ENCODE measurements at places on chromosomes 2 and 18.
A peak's percentile ranks its signal among the peaks of the same experiment; 100 is the strongest.

DNA sequence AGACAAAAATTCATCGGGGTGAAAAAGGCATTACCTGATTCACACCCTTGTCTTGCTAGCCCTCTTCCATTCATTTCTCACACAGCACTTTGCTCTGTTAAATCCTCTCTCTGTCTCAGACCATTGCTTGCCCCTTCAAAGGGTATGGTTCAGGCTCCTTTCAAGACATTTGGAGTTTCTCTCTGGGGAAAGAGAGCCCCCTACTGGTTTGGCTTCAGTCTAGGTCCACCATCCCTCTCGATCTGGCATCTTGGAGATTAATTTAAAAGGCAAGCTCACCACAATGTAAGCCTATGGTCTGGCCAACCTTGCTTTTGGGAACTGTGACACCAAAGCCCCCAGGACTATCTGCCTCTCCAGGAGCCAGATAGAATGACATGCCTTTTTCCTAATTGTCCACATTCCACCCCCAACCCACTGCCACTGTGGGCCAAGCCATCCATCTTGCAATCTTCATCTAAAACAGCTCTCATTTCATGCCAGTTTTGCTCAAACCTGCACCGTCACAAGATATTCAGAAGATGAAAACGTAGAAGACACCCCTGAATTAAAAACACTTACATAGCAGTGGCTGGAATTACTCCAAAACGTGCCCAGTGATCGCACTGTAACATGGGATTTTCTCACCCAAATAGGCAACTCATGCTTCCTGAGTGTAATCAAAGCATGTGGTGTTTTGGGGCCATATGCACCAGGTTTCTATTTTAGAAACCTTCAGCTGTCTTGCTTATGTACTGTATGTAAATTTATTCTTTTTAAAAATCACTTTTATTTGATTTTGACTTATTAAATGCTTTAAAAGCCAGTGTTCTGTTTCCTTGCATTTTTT, 93.9 kb downstream of the FARSB start:
- peak; percentile 3 for DNase-seq

DNA sequence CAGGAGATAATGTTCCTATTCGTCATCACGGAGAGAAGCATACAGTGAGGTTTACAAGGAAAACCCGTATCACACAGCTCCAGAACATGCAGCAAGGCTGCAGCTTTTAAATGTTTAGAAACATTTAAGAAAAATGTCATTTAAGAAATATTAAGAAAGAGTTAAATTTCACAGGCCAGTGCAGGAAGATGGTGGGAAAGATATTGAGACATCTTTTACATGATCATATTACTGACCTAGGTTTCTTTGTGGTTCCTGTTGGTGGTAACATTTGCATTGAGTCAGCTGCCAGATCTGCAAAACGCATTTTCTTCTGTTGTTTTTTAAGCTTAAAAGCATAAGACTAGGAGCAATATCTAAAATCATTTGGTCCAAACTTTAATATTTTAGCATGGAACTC, 44.9 kb downstream of the CPO start:
- DNase-seq, result no peak

DNA sequence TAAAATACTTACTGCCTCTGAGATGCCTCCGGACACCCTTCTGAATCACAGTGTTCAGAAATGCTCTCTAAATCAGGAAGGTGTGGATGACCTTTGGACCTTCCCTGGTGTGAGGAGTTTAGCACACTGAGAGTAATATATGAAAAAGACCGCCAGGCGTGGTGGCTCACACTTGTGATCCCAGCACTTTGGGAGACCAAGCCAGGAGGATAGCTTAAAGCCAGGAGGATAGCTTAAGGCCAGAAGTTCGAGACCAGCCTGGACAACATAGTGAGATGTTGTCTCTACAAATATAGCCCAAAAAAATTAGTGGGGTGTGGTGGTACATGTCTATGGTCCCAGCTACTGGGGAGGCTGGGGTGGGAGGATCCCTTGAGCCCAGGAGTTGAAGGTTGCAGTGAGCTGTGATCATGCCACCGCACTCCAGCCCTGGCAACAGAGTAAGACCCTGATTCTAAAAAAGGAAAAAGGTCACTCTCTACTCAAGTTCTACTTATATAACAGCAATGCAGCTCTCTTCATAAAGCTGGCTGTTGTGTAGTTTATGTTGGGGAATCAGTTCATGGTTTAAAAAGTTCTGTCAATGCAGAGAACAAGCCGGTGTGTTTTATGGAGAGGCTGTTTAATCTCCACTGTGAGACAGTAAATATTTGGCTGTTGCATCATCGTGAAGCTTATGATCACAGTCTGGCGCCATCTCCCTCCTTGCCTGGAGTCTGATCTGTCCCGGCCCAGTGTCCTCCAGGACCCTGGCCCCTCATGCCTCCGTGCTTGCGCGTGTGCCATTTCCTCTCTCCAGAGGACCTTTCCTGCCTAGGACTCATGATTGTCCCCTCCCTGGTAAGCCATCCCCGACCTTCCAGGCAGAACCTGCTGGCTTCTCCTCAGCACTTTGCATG, 184.5 kb downstream of the FAM210A start:
- DNase-seq, result no peak

DNA sequence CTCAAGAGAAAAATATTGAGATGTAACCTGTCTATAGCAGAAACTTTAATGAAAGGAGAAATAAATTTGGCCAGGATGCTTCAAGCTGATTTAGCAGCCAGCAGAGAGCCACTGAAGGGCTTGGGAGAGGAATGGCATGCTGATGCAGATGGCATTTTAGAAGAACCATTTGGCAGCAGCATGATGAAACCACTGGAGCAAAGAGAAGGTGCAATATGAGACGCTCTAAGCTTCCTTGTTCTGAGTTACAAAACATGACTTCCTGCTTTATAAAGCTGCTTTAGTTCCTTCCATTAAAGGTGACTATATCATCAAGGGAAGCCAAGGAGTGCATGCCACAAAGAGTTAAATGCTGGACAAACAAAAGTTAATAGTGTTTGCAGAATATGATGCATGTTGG, 189.7 kb downstream of the PID1 start:
- DNase-seq, result no peak

- DNase-seq, result no peak
Observed at GRCh38 chr2:113216891-113217454, 43.2 kb downstream of the PSD4 start.

DNA sequence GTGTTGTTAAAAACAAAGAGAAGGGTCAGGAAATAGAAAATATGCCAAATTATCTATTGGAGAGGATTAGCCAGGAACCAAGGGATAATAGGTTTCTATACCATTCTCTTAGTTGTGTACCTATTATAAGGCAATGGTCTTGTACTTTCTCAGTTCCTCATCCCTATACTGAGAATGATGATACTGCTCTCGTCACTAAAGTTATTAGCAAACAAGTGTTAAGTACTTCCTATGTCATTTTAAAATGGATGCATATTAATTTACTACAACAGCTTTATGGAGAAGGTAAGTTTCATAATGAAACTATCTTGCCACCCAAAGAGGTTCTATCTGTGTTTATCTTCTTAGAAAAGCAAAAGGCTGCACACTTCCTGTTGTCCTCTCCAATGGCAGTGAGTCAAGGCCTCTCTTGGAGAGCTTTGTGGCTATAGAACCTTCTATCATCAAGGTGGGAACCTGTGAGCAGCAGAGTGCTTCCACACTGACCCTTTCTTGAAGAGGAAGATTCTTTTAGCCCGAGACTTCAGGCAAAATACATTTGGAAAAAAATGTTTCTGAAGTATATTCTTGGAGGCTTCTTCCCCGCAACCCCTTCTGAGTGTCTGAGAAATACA, 460.7 kb upstream of the FANCL start:
- DNase-seq, result no peak

GRCh38 chr2:174121612-174122011, 126.7 kb downstream of the OLA1 start:
- no peak for DNase-seq

GRCh38 chr18:46297124-46297523, 192.9 kb downstream of the HAUS1 start:
- no peak for DNase-seq

- DNase-seq, result no peak
Observed at GRCh38 chr2:76752506-76752905, 769.7 kb downstream of the LRRTM4 start.

DNA sequence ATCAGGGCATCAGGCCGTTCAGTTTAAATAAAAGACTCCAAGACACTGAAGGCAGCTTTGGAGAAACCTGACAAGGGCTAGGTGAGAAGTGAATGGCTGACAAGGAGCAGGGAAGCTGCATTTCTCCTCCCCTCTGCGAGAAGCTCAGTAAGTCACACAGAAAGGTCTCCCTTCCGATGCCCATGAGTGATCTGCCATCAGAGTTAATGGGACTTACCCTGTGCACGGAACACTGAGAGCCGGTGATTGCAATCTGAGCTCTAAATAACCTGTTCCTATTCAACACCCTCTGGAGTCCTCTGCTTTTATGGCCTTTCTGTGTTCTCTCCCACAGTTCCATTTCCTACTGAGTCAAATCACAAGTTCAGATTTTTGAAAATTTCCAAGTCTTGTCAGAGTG, 322.2 kb upstream of the MYT1L start:
- no peak for DNase-seq

DNA sequence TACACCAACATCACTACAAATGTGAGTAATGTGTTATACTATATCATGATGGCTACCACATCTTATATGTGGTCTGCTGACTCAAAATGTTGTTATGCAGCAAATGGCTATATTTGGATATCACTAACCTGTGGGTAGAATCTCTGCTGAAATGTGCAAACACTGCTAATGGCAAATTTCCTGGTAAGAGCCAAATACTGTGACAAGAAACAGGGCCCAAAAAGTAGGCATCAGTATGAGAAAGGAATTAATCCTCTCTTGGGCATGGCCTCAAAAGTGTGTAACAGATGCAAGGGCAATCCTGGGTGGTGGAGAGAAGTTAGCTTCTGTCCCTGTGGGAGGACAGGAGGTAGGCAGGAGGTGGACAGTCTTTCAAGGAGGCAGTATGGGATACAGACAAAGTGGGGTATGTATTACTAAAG, 13.3 kb downstream of the ATF2 start:
- DNase-seq, result no peak

DNA sequence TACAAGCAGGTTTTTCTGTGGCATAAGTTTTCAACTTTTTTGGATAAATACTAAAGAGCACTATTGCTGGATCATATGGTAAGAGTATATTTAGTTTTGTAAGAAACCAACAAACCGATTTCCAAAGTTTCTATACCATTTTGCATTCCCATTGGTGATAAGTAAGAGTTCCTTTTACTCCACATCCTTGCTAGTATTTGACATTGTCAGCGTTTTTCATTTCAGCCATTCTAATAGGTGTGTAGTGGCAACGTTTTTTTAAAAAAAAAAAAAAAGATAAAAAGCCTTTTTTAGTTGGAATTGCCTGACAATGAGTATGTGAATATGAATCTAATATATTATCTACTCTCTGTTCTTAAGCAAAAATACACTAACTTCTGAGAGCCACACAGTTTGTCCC, 185.9 kb downstream of the AGPS start:
- no peak for DNase-seq

DNA sequence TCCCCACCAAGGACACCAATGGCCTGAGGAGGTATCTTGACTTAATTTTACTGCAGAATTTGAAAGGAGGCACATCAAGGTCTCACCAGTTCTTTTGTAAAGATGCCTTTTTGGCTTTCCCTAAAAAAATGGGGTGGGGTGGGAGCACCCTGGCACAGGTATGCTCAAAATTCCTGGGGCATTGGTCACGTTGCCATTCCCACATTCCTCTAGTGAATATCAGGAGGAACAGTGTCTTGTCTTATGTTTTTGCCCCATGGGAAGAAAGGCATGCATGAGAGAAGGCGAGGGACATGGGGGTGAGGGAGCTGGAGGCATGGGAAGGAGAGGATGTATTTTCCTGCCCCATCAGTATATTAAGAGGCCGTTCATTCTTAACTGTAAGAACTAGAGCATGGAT, 275.3 kb downstream of the CMPK2 start:
- no peak for DNase-seq

- DNase-seq, result no peak
Observed at GRCh38 chr2:3970791-3971651, 267.6 kb downstream of the DCDC2C start.

- no peak for DNase-seq
Observed at GRCh38 chr2:184326066-184326465, 272.3 kb upstream of the ZNF804A start.

DNA sequence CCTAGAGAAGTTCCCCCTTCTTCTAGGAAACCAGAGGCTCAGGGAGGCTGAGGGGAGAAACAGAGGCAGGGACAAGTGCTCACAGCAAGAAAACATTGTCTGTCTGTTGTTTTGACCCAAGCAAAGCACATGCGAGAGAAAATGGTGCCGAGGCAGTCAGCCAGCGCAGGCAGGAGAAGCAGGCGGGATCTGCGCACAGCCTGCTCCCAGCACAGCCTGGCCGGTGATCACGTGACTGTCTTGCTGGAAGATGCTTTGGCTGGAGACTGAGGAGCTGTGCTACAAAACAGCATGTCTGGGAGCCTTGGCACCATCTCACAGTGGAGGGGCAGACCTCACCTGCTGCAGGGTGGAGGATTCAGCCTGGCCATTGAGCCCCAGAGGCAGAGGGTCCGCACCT, 93.7 kb upstream of the MYCN start:
- DNase-seq, result no peak

DNA sequence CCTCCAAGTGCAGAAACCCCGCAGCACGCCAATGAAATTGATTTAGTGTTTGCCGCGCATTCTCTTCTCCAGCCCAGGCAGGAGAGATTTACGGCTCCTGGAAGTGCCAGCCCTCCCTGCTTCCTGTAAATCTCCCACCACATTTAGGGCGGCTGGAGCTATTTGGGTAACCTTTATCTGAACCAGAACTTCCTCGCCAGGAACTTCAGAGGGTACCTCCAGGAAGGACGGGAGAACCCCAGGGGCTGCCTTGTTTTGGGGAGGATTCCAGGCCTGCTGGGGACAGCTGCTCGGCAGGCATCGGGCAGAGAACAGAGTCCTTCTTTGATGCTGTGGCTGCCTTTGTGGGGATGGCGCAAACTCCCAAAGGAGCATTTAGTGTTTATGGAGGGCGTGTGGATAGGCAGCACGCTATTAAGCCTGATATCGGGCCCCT, 122.0 kb upstream of the MYCN start:
- no peak for DNase-seq

DNA sequence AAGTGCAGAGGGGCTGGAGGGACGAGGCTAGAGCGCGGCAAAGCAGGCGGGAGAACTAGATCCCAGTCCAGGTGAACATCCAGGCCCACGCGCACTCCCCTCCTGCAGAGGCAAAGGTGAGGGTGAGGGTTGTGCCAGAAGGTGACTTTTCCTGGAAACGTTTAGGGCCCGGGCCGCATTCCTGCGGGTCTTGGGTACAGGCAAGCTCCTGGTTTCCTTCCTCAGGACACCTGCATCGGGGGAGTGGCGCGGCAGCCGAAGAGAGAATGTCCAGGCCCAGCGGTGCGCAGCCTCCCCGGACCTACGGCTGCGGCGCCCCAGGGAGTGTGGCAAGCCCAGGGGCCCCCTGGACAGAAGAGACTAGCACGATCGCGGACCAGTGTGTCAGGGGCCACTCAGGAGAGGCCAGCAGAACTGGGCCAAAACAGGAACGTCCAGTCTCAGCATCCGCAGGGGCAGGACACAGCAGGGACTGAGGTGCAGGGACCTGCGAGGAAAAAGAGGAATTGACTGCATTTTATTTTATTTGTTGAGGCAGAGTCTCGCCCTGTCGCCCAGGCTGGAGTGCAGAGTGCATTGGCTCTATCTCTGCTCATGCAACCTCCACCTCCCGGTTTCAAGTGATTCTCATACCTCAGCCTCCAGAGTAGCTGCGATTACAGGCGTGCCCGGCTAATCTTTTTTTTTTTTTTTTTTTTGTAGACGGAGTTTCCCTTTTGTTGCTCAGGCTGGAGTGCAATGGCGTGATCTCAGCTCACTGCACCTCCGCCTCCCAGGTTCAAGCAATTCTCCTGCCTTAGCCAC, 8.7 kb upstream of the IMPA2 start:
- no peak for DNase-seq

- no peak for DNase-seq
Observed at GRCh38 chr18:34219651-34220050, 5.1 kb downstream of the NOL4 start.
